ENCODE measurements at places on chromosomes 16 and 17.

- DNase-seq: no peak
Measured at GRCh38 chr16:56203052-56203451, 11.8 kb downstream of the GNAO1 start.

DNA sequence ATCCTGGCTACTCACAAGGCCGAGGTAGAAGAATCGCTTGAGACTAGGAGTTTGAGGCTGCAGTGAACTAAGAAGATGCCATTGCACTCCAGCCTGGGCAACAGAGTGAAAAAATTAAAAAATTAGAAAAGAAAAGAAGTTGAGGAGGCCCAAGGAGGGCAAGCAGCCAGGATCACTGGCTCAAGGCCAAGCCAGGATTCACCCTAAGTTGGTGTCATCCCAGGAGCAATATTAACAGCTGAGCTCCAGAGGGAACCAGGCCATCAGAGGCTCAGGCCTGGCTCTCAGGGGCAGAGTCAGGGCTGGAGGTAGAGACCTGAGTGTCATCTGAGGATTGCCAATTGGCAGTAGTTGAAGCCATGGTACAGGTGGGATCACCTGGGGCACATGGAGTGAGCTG, 20.7 kb downstream of the DRC3 start:
- DNase-seq: no peak

DNA sequence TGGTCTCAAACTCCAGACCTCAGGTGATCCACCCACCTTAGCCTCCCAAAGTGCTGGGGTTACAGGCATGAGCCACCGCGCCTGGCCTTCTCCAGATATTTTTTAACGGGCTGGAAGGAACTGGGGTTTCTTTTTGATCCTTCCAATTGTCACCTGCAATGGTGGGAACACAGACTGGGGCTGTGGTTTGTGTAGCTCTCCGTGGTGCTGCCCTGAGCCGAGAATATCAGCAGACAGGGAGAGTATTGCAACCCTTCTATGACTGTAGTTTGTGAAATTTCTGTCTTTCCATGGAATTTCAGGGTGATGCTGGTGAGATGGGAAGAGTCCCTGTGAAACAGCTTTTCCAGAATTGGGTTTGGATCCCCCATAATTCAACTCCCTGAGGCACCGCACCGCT, 263.5 kb downstream of the ENGASE start:
- no peak for DNase-seq

GRCh38 chr17:31089471-31089870, 5.3 kb upstream of the NF1 start:
- no peak for DNase-seq

GRCh38 chr17:82297280-82297713, 20.1 kb downstream of the CD7 start:
- DNase-seq: no peak

DNA sequence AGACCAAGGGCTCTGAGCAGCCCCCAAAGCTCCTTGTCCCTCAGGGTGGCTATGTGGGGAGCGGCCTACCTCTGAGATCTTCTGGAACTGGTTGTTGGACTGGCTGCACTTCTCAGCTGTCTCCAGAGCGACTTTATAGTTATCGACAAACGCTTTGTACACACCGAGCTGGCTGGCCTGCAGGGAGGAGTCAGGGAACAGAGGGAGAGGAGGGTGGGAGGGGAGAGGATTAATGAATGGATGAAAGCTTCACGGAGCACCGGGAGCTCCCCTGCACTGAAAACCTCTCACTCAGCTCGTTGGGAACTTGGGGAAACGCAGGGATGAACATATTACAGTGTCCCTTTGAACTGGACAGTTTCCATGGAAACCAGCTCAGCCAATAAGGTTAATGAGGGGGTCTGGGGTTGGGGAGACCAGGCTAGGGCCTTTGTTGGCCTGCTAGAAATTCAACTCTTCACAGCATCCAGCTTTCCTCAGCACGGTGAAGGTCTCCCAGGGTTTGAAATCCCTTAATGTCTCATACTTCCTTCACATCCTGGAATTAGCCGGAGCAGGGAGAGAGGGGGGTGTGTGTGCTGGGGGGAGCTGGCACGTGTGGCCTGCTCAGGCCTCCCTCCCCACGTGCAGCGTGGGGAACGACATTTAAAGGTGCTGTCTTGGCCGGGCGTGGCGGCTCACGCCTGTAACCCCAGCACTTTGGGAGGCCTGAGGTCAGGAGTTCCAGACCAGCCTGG, 86.7 kb downstream of the TIMM22 start:
- no peak for DNase-seq

- no peak for DNase-seq
Measured at GRCh38 chr16:35144212-35144932, 1685.0 kb downstream of the TP53TG3F start.

DNA sequence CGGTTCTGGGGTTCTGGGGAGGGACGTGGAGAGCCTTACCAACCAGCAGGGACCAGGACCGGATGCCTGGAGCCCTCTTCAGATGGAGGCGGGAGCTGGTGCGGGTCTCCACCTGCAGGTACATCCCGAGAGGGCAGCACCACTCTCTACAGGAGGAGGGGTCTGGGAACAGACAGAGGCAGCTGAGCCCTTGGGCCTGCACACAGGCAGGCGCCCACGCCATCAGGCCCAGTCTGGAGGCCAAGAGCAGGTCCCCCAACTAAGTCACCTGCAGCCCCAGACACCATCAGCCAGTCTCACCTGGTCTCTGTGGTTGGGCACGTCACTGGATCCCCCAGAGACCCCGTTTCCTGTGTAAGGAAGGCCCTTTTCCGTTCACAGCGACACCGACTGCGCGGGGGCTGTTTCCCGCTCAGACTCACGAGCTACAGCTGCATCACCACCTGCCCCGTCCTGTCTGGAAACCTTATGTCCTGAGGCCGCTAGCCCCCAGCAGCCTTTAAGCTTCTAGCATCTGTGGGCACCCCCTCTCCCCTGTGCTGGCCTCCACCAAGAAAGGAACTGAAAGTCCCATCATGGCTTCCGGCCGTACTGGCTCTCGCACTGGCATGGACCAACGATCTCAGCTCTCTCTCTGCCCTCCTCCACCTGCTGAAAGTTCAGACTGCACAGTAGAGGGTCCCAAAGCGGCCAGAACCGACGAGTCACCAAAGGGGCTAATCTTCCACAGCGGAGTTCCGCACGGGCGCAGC, 1.2 kb downstream of the CYBC1 start:
- DNase-seq: no peak

DNA sequence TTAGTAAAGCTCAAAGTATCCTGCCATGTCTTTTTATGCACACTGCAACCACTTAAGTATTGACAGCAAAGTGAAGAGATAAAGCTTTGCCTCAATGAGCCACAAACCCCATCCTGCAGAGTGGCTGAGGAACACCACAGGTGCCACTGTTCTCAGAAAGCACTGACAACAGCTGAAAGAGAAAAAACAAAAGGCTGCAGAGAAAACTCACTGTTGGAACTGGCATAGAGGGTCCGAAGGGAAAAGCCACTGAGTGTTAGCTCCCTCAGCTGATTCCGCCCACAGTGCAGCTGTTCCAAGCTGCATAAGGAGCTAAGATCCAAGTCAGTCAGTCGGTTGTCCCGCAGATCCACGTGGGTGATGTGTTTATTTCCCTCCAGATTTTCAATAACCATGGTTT, 48.3 kb downstream of the PHLPP2 start:
- DNase-seq: no peak

- DNase-seq: no peak
Measured at GRCh38 chr17:72349491-72349995, 228.7 kb downstream of the SOX9 start.

- no peak for DNase-seq
Measured at GRCh38 chr17:69325518-69326376, 1.2 kb downstream of the ABCA5 start.

DNA sequence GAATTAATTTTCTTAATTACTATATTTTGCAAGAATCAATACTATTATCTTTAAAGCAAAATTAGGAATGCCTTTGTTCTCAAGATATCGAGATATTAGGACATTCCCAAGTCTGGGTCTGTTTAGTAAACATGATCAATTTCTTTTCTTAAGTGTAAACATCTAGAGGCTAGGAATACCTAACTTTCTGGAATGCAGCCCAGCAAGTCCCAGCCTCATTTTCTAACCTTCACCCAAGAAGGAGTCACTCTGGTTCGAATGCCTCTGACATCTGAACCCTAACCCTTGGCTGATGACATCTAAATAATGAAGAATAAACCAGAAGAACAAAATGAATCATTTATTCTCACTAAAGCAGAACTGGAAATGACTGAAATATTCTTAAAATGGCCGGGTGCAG, 297.5 kb upstream of the IRX3 start:
- DNase-seq: no peak

DNA sequence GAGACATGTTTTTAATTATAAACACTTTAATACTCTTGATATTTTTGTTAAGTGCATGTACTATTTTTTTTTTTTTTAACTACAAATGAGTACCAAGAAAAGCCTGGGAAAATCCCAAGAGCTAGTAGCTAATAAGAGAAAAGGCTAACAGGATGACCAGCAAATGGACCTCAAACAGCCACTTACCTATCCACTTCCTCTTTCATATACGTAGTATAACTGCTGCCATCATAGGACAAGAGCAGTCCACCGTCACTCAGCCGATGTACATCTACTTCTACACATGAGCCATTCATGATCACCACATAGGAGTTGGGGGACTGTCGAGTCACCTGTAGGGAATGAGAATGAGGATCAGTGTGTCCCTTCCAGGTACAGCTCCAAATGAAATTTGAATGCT, 128.0 kb upstream of the C17orf78 start:
- DNase-seq: no peak

- no peak for DNase-seq
Measured at GRCh38 chr16:8646326-8647053, 25.0 kb downstream of the METTL22 start.

All from renal cortex interstitium (tissue), 15 donors.